Heart left ventricle (tissue), 16 donors: ENCODE measurements at places on chromosomes 7 and 10.

- DNase-seq: peak; percentile 75
These were observed 113.4 kb downstream of the VIPR2 start for GRCh38 chr7:159031135-159031701.

DNA sequence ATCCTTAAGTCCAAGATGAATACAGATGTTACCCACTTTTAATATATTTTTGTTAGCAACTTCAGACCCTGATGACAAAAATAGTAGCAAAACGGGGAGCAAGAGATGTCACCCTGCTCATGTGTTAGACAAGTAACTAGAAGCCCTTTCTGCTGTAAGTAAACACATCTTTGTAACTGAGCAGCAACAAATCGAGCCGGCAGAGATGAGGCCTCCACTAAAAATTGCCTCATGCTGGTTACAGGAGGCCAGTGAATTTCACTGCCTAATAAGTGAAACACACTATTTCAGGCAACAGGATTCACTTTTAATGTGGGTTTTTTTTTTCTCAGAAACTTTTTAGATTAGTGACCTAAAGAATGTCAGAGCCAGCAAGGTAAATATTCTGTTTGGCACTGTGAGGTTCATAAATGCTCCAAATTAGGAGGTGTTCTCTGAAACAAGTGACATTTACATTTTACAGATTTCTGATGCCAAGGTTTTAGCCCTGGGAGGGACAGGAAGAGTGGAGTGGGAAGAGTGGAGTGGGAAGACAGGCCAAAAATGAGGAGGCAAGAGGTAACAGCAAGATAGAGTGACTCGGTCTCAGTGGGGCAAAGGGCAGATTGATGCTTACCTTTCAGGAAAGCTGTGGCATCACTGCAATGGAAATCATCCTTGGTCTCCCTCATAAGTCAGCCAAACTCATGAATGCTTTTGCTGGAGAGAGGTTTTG lies 53.6 kb upstream of the LRRC17 start:
- DNase-seq: no peak

DNA sequence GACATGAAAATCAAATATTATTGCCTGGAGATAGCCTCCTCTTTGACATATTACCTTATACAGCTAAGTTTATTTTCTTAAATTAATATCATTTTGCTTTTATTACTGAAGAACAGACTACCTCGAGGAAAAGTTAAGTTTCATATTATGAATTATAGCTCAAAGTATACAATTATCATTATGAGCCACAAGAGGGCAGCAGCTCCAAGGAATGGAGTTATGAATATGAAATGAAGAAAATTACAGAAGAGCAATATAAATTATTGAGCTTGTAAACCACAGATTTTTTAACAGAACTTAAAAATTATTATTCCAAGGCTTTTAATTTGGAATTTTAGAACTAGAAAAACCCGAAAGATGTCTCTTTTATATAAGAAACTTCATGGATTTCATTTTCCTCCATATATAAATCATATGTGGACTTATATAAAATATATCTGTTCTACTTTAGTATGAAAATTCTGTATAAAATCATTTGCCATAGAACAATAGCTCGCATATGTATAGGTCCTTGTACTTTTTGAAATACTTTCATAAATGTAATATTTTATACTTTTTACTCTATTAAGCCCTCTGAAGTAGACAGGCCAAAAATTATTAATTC lies 40.1 kb downstream of the IQUB start:
- no peak for DNase-seq

DNA sequence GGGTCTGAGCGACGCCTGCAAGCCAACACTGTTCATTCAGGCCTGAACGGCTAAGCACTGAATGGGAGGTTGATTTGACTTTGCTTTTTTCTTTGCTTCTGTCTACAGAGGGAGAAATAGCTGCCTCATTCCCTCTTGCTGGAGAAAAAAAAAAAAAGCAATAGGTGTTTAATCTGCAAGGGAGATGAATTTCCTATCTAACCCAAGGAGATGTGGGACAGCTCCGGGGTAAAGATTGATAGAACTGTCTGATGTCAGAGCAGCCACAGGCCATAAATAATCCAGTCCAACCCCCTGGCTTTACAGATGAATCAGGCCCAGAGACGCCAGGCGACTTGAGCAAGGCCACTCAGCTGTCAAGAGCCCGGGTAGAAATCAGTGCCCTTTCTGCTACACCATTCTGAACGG lies 168.0 kb downstream of the ARHGAP12 start:
- DNase-seq: no peak

DNA sequence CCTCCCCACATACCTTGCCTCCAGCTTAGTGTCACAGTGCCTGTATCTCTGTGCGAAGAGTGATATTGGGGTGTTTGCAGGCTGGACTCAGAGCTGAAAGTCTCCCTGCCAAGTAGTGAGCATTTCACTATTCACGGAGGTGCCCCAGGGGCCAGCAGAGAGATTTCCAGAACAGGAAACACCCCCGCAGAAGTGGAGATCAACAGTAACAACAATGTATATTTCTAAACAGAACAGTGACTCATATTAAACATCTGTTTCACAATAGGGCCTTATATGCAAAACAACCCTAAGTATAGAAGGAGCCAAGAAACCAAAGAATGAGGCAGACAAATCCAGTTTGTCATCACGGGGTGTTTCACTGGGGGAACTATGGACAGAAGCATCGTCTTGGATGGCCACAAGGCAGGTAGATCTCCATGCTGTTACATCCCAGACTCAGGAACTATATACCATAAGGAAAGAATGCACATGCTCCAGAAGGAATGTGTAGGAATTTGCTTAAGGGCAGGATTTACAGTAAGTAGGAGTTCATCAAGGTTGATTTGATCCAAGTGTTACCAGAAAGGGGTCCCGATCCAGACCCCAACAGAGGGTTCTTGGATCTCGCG lies 29.3 kb upstream of the CCL24 start:
- DNase-seq: peak; percentile 16

GRCh38 chr7:100679129-100679926 lies 5.8 kb downstream of the GNB2 start:
- DNase-seq: no peak

DNA sequence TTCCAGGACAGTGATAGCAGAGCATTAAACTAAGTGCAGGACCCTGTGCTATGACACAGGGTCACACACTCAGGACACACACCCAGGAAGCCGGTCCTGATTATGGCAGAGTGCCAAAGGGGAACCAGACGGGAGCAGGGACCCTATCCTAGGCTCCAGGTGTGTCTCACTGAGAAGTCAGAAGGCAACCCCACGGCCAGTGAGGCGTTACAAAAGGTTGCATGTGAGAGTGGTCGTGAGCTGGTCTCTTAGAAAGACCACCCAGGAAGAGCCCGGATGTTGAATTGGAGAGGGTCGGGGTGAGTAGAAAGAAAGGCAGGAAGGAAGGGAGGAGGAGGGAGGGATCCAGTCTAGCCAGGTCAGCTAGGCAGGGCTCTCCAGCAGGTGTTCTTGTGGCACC lies 31.0 kb downstream of the FRMPD2 start:
- no peak for DNase-seq

DNA sequence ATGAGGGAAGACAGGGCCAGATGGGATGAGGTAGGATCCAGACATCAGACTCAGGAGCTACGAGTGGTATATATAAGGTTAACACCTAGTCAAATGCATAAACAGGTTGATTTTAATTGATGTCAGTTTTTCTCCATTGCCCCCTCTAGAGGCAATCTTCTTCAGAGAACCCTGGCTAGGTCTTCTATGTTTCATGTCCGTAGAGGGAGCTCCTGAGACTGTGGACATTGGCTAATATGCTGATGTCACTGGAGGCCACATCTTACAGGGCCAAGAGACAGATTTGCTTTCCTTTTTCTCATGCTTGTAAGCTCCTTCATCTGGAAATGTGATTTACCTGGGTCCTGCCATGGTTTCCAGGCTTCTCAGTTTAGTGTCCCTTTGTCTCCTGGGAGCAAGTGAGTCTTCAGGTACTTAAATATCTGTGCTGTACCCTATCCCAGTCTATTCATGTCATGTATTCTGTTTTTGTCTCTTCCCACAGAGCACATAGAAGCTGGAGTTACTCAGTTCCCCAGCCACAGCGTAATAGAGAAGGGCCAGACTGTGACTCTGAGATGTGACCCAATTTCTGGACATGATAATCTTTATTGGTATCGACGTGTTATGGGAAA lies 161.6 kb upstream of the PRSS1 start:
- no peak for DNase-seq

- no peak for DNase-seq
These were observed 302.7 kb downstream of the RPS24 start for GRCh38 chr10:78336402-78336791.

GRCh38 chr10:10394933-10395658 lies 622.6 kb upstream of the CELF2 start:
- no peak for DNase-seq

DNA sequence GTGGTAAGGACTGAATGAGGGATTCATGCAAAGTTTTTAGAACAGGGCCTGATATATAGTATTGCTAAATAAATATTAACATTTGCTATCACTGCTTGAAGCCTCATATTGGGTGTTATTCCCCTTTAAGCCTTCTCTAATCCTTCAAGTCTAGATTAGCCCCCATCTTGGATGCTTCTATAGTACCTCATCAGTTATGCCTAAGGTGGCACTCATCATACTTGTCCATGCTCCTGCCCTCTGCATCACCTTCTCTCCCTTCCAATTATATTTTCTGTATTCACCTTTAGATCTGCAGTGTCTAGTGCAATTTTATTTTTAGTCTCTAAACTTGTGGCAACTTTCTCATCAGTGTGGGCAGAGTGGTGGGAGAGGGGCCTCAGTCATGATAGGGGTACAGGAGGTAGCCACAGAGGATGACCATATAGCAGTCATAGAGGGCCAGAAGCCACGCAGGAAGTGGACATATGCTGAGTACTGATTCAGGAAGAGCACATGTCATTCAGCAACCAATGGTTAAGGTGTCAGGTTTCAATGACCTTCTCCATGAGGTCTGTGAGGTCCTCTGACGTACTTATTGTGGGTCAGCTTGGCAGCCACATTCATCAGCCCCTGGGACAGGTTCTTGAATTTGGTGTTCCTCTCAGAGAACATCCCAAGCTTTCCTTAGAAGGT lies 2.5 kb downstream of the ENTPD1 start:
- no peak for DNase-seq

GRCh38 chr7:38512704-38513103 lies 118.5 kb downstream of the AMPH start:
- no peak for DNase-seq

DNA sequence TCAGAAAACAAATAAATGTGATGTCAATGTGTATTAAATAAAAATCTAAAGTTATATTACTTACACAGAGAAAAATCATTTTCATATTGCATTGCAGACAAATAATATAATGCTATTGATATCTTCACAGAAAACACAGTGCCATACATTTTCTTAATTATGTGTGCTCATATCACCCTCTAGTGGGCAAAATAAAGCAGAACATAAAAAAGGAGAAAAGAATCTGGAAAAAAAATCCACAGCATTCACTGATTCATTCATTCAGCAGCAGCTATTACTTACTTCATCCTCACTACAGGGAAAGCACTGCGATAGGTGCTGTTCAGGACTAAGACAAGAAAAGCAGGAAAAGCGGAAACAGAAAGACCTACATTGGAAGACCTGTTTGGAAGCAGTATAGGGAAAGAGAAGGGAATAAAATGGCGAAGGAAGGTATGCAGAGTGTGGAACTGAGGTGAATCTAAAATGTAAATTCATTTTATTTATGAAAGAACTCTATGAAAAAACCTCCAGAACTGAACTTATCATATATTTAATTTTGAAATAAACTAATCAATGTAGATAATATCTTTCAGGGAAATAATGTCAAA lies 73.2 kb downstream of the POT1 start:
- DNase-seq: no peak

DNA sequence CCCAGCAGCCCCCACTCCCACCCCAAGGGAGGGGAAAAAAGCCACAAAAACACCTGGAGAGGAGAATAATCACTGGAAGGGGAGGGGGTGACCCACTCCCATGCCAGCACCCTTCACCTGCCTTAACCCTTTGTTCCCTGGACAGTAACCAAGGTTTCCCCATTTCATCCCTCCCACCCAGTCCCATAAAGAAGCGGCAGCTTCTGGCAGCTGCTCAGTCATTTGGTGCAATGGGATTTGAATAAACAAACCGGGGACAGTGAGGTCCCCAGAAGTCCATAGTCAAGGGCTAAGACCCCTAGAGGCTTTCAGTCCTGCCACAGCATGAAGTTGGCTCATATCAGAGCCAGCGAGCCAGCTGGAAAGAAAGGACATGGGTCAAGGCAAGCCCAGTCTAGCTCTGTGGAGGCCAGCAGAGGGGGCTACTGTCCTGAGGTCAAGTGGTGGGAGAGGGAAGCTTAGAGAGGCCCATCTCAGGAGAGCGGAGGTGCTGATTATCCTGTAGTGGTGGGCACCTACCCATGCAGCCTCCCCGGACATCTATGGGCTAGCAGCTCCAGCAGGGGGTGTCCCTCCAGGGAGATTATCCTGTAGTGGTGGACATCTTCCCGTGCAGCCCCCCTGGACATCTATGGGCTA lies 58.9 kb upstream of the LBX1 start:
- DNase-seq: no peak
